ENCODE measurements at places on chromosomes 2 and 18.

GRCh38 chr2:26119521-26119920 is 53.4 kb upstream of the GAREM2 start:
- no peak for DNase-seq

- DNase-seq = no peak
These were observed 22.7 kb downstream of the TMEM87B start for GRCh38 chr2:112077814-112078213.

DNA sequence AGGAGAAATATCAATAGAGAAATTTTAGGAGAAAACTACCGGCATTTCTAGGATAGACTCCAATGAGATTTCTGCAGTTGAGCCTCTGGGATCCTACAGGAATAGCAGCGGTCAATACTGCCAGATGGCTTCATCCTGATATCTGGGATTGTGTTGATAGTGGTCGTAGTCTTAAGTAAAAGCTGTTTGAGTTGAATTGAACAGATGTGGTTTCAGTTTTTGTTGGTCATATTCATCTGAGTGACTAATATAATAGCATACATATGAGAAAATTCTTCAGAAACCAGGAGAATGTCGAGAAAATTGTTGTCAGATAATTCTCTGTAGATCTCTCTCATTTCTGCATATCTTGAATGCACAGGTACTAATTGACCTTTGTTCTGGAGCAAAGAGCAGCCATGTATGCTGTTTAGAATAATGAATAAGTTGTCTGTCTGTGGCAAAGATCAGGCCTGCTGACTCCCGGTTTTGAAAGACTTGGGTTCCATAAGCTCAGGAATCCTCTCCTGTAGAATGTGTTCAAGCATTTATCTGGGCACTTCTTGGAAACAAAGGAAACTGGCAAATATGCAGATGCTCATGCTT is 288.1 kb downstream of the TMX3 start:
- DNase-seq = no peak

- no peak for DNase-seq
These were observed 5.7 kb downstream of the KIF1A start for GRCh38 chr2:240814280-240814679.

- DNase-seq = no peak
These were observed 92.7 kb downstream of the PIK3C3 start for GRCh38 chr18:42047721-42048120.

GRCh38 chr18:10130606-10131005 is 216.8 kb downstream of the VAPA start:
- no peak for DNase-seq

GRCh38 chr2:58047373-58047935 is 848 bp downstream of the VRK2 start:
- no peak for DNase-seq

DNA sequence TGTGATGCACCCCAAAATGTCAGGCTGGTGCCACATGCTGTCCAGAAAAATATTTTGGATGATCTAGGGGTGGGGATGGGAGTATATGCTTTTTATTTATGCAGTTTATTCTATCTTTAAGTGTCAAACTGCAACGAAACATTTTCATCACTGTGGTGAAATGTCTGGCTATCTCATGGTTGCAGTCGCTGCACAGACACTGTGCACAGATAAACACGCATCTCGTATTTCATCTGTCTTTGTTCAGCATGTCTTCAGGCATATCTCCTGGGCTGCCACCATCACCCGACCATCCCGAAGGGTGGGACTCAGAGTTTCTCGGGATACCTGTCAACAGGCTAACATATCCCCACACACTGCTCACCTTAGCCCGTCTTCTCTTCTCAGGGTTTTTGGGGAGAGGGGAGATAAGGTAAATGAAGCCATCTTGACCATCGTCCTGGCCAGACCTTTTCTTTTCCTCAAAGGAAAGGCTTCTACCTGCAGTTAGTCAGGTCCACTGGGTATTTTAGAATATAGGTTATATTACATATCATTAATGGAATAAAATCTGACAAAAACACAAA is 80.7 kb upstream of the NABP1 start:
- no peak for DNase-seq

DNA sequence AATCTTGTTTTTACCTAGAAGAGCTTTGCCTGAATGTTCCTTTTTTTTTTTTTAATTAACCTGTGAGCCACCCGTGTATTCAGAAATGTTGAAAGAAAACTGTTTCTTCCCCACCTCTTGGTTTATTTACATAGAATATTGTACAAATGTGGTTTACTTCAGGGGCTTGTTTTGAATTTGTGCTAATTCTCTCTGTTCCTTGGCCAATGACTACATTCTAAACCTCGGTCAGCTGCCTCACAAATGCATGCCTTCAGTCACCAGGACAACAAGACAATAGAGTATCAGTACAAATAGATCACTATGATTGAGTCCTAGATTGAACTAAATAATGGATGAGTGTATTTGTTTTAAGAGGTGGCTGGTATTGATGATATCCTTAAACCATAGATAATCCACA is 36.0 kb downstream of the AGFG1 start:
- DNase-seq = no peak

DNA sequence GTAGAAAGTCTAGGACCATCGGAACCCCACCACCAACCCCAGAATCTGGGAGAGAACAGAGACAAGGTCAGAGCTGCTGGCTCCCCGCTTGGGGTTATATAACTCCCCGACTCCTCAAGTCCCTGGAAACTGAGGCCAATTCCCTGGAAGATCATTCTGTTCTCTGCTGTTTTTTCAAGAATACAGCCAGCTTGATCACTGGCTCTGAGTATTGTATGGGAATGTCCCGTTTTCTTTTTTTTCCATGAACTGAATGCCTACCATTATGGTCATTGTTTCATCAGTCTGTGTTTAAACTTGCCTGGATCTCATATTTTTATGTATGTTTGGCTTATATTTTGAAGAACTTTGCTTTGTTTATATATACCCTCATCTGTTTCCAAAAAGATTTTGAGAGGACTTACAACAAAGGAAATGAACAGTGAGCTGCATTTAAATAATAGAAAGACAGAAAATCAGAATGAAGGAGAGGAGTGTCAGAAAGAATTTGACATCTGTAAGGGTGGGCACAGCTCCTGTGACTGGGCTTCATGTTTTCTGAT is 90.0 kb upstream of the ALPP start:
- DNase-seq = no peak

DNA sequence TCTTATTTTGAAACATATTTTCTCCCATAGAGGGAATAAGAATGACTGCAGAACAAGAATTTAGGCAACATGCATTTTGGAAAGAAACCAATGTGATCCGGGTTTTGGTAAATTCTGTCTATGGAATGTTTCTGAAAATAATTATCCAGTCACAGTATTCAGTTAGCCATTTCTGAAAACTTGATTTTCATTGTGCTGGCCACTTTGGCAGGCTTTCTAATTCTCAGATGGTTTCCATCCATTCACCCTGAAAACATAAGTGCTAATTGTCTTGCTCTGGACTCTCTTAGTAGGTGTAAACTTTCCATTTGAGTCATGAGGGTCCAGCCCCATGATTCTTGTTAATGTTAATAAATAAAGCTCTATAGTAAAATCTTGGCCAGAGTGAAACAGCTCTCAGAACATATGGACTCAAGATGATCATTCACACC is 176.5 kb downstream of the RBM43 start:
- no peak for DNase-seq

All from stimulated activated CD8-positive, alpha-beta memory T cell treated with anti-CD3 and anti-CD28 coated beads, Interleukin-15, amount 100 ng/mL, for 4 hours (primary cell).